ENCODE measurements at places on chromosomes 16 and 17. TPM values are rescaled to one million over a fixed set of nuclear protein-coding genes. Genes with fewer than 3 reads are reported as not detected.

The TMEM114 gene
- total RNA-seq, result not detected

The ABCA8 gene
- total RNA-seq, result 32.4 TPM

The KRTAP4-9 gene
- total RNA-seq, result not detected

The TEX19 gene
- not detected for total RNA-seq

The KREMEN2 gene
- not detected for total RNA-seq
